ENCODE measurements at places on chromosomes 3 and 15.

DNA sequence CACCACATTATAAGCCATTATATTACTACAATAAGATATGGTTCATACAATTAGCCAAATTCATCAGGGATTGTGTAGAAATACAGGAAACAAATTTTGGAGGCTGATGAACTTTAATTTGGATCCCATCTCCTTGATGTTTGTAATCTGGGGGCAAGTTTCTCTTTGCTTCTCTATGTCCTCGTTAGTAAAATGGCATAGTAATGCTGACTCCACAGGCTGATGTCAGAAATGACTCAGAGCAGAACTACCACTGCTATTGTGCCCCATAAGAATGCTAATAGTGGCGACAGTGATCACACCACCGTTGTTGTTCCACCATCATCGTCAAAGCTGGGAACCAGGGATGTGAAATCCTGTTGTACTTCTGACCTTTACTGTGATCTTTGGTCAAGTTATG lies 722.3 kb upstream of the LMCD1 start:
- no peak for DNase-seq

DNA sequence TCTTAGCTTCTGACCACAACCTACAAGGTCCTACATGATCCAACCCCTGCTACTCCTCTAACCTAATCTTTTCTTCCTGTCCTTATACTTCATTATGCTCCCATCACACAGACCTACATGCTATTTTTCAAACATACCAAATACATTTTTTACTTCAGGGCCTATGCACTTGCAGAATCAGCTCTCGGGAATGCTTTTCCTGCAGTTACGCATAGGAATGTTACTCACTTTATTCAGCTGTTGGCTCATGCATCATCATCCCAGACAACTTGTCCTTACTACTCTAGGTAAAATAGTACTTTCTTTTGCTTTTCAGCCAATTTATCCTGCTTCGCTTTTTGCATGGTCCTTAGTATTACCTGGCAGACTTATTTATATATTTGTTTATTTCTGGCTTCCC lies 105.6 kb downstream of the OXSM start:
- DNase-seq: no peak

GRCh38 chr3:188769831-188770230 lies 401.9 kb upstream of the TPRG1 start:
- no peak for DNase-seq

- DNase-seq: no peak
These were observed 271.6 kb downstream of the UBE2E2 start for GRCh38 chr3:23474580-23475357.

DNA sequence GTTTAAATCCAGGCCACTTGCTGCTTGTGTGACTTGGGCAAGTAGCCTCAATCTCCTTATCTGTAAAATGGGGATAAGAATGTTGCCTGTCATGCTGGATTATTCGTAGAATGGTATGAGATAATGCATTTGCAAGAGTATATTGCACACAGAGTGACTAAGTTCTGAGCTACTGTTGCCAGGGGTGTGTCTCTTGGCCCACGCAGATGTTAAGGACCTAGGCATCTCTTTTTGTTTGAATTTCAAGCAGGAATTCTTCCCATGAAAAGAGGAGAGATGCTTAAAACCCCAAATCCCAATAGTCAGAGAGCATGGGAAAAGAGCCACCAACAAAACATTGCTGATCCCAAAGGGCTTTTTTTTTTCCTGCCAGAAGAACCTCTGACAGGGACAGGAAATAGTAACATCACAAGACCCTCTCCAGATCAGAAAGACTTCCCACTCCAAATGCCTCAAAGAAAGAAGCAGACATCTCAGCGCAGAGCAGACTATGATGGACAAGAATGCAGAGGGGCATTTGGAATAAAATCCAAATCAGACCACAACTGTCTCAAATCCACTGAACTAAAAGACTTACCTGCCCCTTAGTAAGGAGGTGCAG lies 90.5 kb downstream of the MRPL46 start:
- DNase-seq: no peak

GRCh38 chr15:39951561-39951960 lies 17.6 kb downstream of the EIF2AK4 start:
- no peak for DNase-seq

DNA sequence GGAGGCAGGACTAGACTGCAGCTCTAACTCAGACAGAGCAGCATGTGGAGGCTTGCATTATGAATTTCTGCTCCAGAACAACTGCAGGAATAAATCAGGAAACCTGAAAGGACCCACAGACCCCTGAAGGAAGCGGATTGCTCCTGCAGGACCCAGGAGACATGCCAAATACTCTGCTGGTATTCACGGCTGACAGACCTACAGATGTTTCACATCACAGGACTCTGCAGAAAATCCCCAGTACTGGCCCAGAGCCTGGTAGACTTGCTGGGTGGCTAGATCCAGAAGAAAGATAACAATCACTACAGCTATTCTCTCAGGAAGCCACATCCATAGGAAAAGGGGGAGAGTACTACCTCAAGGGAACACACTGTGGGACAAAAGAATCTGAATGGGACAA lies 942.1 kb downstream of the AGBL1 start:
- DNase-seq: no peak

DNA sequence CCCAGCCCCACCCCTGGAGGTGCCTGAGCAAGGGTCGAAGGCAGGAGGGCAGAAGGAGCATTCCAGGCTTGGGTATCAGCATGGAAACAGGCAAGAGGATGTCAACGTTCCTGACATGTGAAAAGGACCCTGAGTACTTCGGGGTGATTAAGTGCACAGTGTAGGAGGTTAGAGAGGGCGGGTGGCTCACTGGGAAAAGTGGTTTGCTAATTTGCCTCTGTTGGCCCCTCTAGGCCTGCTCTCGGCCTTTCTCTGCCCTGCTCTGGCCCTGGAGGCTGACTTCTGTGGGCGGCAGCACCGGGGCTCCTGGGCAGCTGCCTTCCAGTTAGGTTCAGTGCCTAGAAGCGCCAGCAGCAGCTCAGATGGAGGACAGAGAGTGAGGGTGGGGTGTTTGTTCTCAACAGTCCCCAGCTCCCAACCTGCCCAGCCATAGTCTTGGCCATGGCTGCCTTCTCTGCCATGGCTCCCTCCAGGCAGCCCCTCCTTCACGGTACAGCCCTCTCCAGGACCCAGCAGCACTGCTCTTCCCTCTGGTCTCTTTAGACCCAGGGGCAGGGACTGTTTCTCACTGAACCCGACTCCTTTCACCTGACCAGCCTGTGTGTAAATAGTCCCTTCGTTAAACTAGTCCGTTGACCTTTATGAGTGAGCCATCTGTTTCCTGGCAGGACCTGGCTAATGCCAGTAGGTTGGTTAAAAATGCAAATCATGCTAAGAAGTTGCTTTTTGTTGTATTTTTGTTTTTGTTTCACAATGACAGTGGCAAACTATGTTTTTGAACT lies 107.1 kb upstream of the TPM1 start:
- no peak for DNase-seq

- no peak for DNase-seq
These were observed 423.0 kb downstream of the PLOD2 start for GRCh38 chr3:145737952-145738351.

DNA sequence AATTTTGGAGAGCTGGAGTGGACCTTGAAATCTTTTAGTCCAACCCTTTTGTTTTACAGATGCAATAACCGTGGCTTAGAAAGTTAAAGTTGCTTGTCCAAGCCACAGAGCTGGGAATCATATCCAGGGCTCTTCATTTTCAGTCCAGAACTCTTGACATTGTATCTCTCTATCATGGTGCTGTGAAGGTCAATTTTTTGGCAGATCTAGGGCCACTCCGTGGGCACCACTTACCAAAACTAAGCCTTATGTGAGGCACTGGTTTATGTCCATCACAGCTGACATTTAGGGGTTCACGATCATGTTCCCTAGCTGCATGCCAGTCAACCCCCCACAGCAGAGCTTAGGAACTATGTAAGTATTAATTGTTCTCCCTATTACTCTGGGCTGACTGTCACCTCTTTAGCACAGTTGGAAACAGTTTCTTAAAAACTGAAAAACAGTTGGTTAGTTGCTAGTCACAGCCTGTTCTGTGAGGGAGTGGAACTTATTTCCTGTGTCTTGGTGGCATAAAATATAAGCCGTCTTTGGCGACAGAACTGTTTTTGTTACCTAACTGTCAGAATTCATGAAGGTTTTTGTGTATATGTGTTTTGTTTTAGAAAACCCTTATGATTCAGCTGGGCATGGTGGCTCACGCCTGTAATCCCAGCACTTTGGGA lies 189.6 kb upstream of the UMPS start:
- DNase-seq: no peak

DNA sequence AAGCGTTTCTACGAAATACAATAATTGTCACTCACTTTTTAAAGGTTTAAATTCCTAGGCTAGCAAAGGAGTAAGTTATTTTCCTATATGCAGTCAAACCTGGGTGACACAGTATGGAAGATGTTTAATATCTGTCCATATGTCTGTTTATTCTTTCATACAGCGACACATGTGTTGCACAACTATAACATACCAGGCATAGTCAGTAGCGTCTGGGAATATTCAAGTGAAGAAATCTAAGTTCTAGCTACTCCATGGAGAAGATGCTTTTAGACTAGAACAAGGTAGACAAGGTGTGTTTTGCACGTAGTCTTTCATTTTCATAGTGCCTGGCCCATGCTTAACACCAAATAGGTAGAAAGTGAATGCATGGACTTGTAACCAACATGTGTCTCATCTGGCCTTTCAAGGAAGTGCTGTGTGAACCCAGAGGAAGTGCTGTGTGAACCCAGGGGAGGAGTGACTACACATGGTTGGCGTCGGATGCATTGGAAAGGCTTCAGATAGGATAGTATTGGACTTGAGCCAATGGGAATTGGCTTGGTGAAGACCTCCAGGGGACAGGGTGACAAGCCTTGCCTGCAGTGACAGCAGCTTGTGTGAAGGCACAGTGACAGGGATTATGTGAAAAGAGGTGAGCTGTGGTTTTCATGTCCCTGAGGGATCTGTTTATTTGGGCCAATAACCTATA lies 267.0 kb downstream of the PTPRG start:
- DNase-seq: no peak

GRCh38 chr3:10283638-10284037 lies 9.1 kb downstream of the GHRL start:
- no peak for DNase-seq

GRCh38 chr3:130341388-130341787 lies 4.1 kb upstream of the COL6A5 start:
- DNase-seq: no peak

GRCh38 chr3:172875039-172875438 lies 124.5 kb downstream of the ECT2 start:
- no peak for DNase-seq

GRCh38 chr15:78425643-78426042 lies 12.4 kb upstream of the IREB2 start:
- DNase-seq: no peak

GRCh38 chr3:175861916-175862315 lies 1002.8 kb downstream of the NAALADL2 start:
- no peak for DNase-seq

All from GM12864 (cell line).